ENCODE measurements at places on chromosomes 6 and 20. TPM values are rescaled to one million over a fixed set of nuclear protein-coding genes. Genes with fewer than 3 reads are reported as not detected.

C2 gene
- 1.2 TPM for total RNA-seq

DNMT3B gene
- total RNA-seq = 58.0 TPM

IYD gene
- not detected for total RNA-seq

THBS2 gene
- total RNA-seq = 1.3 TPM
